ENCODE measurements at places on chromosomes 1 and 21. TPM values are rescaled to one million over a fixed set of nuclear protein-coding genes. Genes with fewer than 3 reads are reported as not detected.

Gene SMCP
- total RNA-seq: not detected

Gene CFHR5
- not detected for total RNA-seq

Gene MYOG
- total RNA-seq: not detected

GRCh38 chr1:190476806-190477205 lies 858 bp downstream of the BRINP3 start:
- no peaks in the 10 kb centered on the region for H3K27me3 ChIP-seq
- no peaks in the 10 kb centered on the region for H3K36me3 ChIP-seq
- no peaks in the 10 kb centered on the region for H3K4me1 ChIP-seq
- no peak overlapping the region for H3K27ac ChIP-seq
- DNase-seq: no peak

GRCh38 chr1:245673881-245674414 lies 519.2 kb downstream of the KIF26B start:
- no peak for DNase-seq
- no peaks in the 10 kb centered on the region for H3K27me3 ChIP-seq
- no peaks in the 10 kb centered on the region for H3K36me3 ChIP-seq
- no peaks in the 10 kb centered on the region for H3K4me1 ChIP-seq

DNA sequence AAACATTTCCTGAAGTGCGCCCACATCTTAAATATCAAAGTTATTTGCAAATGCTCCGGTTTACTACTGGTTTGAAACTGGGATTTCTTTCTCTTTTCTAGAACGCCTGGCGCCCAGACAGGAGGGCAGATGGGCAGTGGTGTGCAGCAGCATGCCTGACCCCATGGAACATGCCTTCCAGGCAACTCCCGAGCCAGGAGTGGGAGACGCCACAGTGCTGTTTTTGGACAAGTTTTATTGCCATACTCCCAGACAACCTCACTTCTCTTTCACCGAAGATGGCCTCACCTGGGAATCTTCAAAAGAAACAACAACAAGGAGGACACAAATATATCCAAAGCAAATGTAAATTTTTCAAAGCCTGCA lies 21.5 kb downstream of the UBE2G2 start:
- H3K36me3 ChIP-seq: peaks cover 26% of the 10 kb centered on the region
- H3K4me3 ChIP-seq: no peak overlapping the region
- H3K4me1 ChIP-seq: peaks cover 8% of the 10 kb centered on the region
- no peak for DNase-seq
